CD4-positive, alpha-beta T cell treated with Interleukin-1 beta for 1 hour (primary cell): ENCODE measurements at places on chromosomes 3 and 15.

- no peak for DNase-seq
Measured at GRCh38 chr15:25089577-25089976, 134.8 kb downstream of the SNRPN start.

GRCh38 chr3:37417297-37418082 lies 243.1 kb upstream of the LRRFIP2 start:
- no peak for DNase-seq

DNA sequence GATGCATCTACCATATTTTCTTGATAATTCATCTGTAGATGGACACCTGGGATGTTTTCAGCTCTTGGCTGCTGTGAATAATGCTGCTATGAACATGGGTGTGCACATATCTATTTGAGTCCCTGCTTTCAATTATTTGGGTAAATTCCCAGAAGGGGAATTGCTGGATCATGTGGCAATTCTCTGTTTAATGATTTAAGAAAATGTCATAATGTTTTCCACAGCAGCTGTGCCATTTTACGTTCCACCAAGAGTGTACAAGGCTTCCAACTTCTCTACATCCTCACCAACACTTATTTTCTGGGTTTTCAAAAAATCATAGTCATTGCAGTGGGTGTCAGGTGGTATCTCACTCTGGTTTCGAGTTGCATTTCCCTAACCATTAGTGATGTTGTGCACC lies 64.4 kb downstream of the NSMCE3 start:
- DNase-seq = no peak

DNA sequence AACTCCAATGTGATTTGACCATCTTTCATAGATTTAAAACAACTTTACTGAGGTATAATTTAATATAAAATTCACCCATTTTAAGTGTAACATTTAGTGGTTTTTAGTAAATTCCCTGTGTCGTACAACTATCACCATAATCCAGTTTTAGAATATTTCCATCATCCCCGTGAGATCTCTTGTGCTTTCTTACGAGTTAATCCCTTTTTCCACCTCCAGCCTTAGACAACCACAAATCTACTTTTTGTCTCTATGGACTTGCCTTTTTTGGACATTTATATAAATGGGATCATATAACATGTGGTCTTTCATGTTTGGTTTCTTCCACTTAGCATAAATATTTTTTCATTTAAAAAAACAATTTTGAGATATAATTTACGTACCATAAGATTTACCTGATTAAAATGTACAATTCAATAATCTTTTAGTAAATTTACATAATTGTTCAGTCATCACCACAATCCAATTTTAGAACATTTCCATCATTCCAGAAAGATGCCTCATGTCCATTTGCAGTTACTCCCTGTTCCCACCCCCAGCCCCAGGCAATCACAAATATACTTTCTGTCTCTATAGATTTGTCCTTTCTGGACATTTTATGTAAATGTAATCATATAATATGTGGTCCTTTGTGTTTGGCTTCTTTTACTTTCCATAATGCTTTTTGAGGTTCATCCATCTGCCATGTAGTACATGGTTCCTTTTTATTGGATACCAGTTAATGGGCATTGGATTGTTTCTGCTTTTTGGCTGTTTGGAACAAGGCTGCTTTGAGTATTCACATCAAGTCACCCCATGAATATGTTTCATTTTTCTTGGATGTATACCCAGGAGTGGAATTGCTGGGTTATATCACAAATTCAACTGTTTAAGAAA lies 3.1 kb downstream of the OXSR1 start:
- DNase-seq = no peak

DNA sequence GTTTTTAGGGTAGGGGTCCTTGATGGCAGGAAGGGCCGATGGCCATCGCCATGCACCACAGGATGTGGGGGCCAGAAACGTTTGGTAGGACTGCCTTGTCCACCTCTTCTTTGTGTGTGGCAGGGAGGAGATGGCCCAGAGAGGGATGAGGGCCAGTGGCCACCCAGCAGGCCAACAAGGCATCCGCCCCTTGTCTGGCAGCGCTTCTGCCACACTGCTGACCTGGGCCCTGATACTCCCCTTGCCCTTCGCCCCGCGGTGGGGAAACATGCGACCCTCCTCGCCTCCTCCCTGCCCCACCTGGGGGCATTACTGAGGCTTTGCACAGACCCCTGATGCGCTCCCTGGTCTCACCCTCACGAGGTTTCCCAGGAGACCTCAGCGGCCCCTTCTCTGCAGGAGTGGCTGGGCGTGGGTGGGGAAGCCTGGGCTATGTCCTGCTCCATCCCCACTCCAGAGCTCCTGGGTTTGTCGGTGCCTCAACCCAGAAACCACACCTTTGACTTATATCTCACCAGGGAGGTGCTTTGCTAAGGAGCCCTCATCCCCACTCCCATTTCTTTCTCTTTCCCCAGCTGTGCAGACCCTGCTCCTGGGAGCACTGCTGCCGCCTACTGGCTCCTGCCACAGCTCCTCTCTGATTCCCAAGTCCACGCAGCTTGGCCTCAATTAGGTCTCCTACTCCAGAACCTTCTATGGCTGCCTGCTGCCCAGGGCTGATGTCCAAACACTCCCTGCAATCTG lies 38.7 kb downstream of the FEM1B start:
- no peak for DNase-seq

DNA sequence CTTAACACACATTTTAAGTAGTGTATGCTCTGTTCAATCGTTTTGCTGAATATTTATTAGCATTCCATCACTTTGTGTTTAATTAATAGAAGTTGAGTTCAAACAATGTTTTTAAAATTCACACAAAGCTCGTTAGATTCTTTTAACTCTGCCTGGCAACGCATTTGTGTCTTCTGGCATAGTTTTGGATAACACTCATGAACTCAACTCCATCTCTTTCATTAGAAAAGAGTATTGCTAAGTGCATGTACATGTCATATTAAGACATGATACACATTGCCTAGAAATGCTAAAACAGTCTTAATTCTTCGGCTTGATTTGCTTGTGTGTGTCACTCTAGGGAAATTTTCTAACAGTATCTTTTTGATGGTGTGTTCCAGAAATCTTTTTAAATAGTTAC lies 15.7 kb downstream of the TSC22D2 start:
- no peak for DNase-seq

- DNase-seq = no peak
Measured at GRCh38 chr3:174675406-174675805, 183.7 kb upstream of the NAALADL2 start.

DNA sequence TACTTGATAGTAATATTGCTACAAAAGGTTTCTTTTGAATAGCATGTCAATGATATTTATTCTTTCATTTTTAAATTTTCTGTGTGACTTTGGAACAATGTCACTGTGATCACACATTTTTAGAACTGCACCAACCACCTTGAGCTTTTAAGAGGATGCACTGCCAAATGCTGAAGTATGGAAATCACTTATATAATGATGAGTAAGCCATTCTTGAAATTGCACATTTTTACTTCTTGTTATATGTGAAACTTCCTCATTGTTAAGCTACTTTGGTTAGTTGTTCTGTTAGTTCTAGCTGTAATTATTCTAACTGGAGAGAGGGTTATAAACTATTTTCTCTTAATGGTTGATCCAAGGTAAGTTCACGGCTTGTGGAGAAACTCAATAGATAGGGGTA lies 547.5 kb downstream of the ZIC1 start:
- no peak for DNase-seq

DNA sequence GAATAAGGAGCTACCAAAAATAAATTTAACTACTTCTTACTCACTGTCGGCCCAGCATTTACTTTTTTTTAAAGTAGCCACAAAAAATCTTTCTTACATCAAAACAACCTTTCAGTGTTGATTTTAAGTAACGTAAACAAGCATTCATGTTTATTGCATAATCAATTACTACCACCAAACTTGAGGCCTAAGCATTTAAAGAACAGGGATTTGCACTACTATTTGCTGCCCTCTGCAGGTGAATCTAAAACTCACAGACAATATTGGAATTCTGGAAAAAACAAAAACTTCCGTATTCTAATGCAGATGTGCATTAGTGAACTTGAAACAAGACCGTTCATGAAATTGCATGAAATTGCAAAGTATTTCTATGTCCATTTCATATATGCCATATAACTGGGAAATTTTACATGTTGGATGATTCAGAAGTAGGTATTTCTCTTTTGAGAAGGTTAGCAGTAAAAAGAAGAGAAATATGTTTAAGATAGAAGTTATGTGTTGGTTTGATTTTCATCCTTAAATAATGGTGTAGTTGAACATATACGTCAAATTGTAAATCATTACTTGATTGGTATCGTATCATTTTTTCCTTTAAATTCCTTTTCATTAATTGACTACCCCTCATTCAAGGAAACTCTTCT lies 55.6 kb downstream of the CGGBP1 start:
- peak; percentile 43 for DNase-seq

GRCh38 chr15:89143503-89144162 lies 55.4 kb downstream of the ABHD2 start:
- peak; percentile 21 for DNase-seq

DNA sequence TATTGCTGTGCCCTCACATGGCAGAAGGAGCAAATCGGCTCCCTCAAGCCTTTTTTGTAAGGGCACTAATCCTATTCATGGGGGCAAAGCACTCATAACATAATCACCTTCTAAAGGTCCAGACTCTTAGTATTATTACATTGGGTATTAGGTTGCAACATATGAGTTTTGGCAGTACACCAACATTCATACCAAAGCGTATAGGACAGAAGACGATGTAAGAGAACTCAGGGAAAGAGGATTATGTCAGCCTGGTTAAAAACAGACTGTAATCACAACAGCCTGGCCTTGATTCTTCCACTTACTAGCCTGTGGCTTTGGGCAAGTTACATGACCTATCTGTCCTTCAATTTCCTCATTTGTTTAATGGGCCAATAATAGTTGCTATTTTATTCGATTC lies 828.5 kb upstream of the NECTIN3 start:
- DNase-seq = no peak

- DNase-seq = no peak
Measured at GRCh38 chr15:63985221-63986184, 60.8 kb downstream of the DAPK2 start.

DNA sequence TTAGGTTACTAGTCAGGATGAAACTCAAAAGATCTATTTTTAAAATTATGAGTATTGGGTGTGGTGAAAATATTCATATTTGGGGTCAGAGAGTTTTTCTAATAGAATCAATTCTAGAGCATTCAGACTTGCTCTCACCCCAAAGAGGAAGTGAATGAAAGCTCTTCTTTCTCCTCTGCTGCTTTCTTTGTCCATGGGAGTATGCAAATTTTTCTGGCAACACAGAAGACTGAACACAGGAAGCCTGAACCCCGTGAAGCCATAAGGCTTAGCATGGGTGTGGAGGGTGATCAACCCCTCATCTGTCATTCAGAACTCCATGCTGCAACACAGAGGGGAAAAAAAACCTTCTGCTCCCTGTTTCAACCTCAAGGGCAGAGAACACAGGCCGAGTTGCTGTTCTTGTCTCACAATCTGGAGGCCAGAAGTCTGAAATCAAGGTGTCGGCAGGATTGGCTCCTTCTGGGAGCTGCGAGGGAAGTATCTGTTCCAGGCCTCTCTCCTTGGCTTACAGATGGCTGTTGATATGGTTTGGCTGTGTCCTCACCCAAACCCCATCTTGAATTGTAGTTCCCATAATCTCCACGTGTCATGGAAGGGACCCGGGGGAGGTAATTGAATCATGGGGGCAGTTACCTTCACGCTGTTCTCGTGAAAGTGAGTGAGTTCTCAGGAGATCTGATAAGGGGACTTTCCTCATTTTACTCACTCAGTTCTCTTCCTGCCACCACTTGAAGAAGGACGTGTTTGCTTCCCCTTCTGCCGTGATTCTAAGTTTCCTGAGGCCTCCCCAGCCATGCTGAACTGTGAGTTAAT lies 33.7 kb upstream of the CD47 start:
- DNase-seq = peak; percentile 80

DNA sequence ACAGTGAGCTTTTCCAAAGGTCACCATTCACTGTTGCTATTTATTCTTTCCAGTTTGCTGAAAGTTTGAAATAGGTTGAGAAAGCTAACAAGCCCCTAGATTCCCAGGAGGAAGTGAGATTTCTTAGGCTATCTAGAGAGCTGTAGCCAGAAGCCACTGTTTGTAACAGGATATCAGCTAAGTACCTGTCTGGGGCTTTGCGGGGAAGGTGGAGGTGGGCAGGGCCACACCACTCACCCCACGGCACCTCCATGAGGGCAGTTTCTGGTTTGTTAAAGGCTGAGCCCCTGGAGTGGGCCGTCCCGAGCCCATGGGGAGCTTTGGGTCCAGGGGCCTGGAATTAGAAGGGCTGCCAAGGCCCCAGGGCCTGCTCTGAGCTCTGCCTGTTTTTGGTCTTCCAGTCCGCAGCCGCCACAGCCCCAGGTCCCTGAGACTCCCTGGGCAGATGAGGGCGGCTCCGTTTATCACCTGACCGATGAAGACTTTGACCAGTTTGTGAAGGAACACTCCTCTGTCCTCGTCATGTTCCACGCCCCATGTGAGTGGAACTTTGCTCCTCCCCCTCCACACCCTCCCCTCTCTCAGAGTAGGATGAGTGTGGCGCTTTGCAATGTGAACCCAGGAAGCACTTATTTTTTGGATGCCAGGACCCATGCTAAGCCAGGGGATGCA lies 63.4 kb downstream of the PDIA5 start:
- no peak for DNase-seq
